ENCODE measurements at places on chromosomes 2 and 18.

GRCh38 chr2:42142547-42143184, 26.5 kb upstream of the EML4 start:
- DNase-seq: no peak

DNA sequence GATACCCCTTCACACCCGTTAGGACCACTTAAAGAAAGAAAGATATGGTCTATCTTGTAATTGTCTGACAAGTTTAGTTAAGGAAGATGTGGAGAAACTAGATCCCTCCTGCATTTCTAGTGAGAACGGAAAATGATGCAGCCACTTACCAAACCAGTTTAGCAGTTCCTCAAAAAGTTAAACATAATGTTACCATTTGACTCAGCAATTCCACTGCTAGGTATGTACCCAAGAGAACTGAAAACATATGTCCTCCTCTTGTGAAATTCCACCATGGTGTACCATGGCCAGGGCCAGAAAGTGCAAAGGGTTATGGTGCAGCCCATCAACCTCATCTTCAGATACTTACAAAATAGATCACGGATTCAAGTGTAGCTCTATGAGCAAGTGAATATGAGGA, 79.0 kb upstream of the ID2 start:
- DNase-seq: no peak

DNA sequence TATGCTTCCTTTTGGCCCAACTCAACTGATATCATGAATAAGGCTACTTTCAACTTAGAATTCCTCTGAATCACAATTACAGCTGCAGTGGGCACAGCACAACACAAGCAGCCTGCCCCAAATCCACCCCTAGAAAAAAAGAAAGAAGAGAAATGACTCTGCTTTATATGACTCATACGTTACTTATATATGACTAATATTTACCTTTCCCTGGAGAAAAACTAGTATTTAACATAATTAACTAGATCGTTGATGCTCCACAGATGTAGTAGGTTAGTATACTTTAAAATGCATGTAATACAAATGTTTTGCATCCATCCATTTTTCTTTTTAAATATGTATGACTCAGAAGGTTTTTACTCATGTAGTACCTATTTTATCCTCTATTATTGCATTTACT, 133.3 kb upstream of the UNC80 start:
- no peak for DNase-seq

DNA sequence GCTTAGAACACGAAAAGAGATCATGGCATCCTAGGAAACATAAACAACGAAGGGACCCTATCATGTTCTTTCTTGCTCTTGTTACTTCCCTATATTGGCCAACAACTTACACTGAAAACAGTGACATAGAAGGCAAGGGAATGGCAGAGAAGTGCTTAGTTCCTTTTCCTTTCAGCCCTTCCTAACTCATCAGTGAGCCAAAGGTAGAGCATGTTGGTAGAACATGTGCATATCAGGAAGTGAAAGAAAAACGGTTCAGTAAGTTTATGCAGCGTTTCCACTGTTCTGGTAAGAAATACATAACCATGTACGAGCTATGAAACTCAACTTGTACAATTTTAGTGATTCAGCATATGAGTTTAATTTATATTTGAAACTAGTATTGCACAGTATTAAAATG, 21.7 kb downstream of the AKAIN1 start:
- no peak for DNase-seq

DNA sequence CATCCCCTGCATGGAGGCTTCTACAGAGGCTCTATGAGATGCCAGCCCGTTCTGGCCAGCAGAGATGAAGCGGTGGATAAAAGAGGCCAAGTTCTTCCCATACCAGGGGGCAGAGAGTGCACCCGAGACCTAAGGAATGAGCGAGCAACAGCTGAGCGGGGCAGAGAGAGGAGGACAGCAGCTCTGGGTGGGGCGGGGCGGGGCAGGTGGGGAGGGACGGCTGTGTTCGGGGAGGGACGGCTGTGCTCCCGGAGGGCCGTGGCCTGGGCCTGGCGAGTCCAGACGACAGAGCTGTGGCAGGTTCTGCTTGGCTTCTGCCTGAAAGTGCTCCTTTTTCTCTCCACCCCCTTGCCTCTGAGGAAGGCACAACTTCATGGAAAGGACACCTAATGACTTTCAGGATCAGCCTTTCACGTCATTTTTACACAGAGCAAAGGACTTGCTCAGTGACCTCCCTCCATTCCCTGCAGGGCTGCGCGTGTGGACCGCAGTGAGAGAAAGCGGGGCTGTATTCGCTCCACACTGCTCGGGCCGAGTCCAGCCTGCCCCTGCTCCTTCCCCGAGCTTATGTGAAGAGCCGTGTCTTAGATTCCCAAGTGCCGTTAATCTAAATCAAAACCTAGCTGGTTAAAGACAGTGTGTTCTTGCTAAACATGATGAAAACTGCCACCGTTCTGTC, 232.9 kb downstream of the HDAC4 start:
- DNase-seq: no peak

GRCh38 chr2:112876257-112876970, 34.6 kb upstream of the IL37 start:
- no peak for DNase-seq

All from thoracic aorta (tissue), 2 donors.